ENCODE measurements at places on chromosomes 5 and 9.

GRCh38 chr9:546797-547223, 294.7 kb upstream of the DMRT1 start:
- DNase-seq = no peak

GRCh38 chr5:33928283-33928682, 7.9 kb upstream of the RXFP3 start:
- DNase-seq = no peak

- DNase-seq = no peak
Measured at GRCh38 chr5:350355-350754, 28.8 kb downstream of the AHRR start.

- no peak for DNase-seq
Measured at GRCh38 chr5:90248640-90249039, 160.9 kb downstream of the CETN3 start.

- no peak for DNase-seq
Measured at GRCh38 chr9:9949978-9950377, 662.8 kb downstream of the PTPRD start.

DNA sequence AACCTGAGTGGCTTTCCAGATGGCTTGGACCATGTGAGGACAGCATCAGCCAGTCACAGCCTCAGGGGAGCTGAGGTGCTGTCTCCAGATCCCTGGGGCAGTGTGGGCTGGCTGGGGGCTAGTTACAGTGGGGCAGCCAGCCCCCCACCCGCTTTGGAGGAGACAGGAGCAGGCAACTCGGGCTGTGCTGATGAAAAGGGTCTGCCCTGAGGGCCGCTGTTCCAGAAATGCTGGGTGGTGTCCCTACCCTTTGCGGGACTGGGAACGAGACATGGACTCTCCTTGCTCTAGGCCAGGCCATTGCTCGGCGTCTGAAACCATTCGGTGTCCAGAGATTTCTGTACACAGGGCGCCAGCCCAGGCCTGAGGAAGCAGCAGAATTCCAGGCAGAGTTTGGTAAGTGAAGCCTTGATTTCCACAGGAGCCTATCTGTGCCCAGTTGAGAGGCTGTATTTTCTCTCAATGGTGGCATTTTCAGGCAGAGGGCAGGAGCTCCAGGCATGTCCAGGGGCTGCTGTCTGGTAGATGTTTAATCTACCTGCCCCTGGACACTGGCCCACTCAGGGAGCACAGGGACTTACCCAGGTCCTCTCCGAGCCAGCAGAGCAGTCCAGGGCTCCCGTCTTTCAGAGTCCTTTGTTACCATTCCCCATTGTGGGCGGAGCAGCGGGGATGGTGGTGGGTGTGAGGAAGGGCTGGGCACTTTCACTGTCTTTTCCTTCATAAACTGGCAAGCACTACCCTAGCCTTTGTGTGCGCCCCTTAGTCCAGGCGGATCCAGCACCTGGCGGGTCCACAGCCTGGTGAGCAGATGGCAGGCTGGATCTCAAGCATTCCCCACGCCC, 7.2 kb downstream of the GRHPR start:
- DNase-seq = no peak

- no peak for DNase-seq
Measured at GRCh38 chr9:34086864-34087263, 38.2 kb upstream of the UBAP2 start.

DNA sequence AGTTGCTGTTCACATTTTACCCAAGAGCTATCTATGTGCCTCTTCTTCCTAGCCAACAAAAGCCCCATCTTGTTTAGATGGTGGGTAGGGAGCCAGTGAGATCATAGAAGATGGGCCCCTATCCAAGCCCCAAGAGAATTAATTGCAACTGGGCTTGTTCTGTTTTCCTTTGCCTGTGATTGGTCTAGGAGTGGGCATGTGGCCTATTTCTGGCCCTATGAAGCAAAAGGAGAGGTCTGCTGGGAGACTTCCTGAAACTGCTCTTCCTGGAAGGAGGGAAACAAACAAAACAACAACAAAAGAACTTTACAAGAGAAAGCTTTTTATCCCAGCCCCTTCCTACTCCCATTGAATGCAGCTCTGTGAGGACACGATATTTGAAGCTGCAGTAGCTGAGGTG, 32.5 kb upstream of the ALDOB start:
- DNase-seq = no peak

GRCh38 chr9:6239048-6239461, 23.4 kb downstream of the IL33 start:
- DNase-seq = no peak

GRCh38 chr5:111954516-111955395, 197.8 kb upstream of the NREP start:
- DNase-seq = no peak

DNA sequence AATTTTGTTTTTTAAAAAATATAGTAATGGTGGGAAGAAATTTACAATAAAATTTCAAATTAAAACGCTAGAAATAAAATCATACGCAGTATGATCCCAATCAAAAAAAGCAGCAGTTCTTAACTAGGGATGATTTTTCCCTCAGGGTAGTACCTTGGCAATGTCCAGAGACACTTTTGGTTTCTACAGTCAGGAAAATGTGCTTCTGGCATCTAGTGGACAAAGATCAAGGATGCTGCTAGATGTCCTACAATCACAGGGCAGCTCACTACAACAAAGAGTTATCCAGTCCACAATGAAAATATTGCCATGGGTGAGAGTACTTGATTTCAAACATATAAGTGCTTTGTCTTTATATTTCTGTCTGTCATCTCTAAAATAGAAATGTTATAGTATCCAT, 400.2 kb upstream of the SGCD start:
- DNase-seq = no peak

GRCh38 chr9:111970827-111971226, 74.2 kb downstream of the UGCG start:
- DNase-seq = no peak

DNA sequence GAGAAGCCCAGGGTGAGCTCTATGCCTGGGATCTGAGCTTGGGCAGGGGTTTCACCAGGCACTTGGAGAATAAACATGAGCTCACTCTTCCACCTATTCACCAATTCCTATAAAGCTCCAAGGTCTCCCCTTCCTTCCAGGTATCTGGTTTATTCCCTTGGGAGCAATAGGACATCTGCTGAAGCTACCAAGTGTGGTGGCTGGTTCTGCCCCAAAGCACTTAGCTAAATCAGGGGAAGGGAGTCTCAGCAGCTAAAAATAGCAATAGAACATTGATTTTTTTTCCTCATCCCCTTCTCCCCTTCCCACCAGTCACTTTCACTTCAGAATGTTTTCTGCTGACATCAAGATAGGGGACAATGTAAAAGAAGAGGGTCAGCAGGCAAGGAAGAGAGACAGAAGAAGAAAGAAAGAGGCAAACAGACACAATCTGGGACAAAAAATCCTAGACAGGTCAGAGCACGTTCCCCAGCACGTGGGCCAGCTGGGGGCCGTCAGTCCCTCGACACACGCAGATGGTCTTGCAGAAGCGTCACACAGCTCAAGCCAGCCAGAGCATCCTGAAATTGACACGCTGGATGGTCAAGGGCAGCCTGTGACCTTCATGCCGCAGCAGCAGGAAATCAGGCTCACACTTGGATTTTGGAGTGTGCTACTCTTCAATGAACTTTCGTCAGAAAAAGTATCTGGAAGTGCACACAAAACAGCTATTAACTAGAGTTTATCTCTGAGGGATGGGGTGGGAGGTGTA, 176.0 kb downstream of the ZNF608 start:
- DNase-seq = no peak

DNA sequence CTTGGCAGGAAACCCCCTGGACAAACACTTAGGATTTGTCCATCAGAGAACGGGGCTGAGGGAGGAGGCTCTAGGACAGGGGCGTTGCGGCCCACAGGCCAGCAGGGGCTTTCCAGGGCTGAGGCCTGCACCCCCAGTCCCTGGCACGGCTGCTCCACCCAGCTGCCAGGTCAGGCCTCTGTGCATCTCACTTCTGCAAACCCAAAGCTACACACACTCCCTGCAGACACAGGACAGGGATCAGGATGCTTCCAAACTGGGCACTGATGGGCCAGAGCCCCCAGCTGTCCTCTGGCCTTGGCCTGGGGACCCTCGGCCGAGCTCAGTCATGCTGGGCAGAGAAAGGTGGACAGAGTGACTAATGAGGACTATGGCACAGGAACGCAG, 106.2 kb upstream of the SARDH start:
- DNase-seq = no peak

DNA sequence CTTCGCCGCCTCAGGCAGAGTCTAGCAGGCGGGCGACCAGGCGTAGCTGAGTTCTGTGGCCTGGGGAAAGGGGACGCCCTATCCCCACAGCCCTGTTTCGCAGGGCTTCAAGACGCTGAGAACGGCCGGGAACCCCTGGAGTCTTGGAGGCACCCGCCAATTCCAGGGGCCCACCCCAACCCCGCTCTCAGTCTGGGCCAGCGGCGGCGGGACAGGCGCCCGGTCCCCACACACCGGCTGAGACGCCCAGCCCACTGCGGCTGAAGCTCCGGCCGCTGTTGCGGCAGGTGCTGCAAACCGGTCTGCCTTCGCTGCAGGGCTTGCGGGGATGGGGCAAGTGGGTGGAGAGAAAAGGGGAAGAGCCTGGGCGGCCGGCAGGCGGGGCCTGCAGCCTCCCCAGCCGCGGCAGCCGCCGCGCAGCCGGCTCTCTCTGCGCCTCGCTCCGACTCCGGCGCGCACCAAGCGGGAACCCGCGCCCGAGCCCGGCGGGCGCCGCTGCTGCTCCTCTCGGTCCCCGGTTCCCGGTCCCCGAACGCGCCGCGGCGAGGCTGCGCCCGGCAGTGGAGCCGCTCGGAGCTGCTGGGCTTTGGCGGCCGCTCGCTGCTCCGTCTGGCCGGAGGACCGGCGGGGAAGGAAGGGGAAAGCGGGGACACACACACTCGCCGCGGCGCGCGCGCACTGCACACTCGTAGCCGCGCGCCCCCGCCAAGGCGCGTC, at the start of gene PIP5K1B:
Gene PIP5K1B, plus strand, starts transcription at position 427 of the 717 bp plus-strand sequence. CDS start 117,375 bp downstream, outside the sequence.
- DNase-seq = no peak

GRCh38 chr9:93061791-93062763, 3.6 kb downstream of the SUSD3 start:
- peak; percentile 28 for DNase-seq

DNA sequence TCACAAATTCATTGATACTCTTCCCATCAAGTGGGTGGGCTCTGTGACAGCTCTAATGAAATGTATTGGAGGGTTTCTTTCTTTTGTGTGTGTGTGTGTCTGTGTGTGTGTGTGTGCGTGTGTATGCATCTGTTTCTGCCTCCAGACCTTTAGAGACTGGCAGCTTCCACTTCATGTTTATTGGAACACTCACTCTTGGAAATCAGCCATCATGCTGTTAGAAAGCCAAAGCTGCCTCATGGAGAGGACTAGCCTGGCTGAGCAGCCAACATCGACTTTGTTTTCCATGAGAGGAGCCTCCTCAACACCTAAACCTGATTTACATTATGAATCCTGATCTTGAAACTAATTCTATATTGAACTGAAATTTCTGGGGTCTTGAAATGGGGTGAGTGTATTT, 128.5 kb upstream of the FAM174A start:
- no peak for DNase-seq

DNA sequence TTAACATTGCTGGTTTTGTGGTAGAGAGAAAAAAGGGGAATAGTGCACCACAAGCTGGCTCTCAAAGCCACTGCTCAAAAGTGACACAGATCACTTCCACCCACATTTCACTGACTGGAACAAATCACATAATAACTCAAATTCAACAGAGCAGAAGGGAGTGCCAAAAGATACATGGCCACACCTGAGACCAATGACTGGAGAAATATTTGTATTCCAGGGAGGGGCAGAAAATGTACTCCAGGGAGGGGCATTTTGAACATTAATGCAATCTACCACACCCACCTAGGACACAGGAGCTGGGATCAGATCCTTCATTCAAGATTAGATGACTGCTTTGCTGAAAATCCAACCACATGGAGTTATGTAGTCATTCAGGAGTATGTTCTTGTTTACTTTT, 44.8 kb upstream of the ALDOB start:
- DNase-seq = no peak

GRCh38 chr9:128011071-128011817, 30.5 kb upstream of the EEIG1 start:
- no peak for DNase-seq

GRCh38 chr5:105133087-105133486, 1570.5 kb upstream of the NUDT12 start:
- DNase-seq = no peak

Data from activated naive CD4-positive, alpha-beta T cell treated with Interleukin-2 at 50 U/mL for 16 hours (primary cell).